Vagina (tissue), 2 donors: ENCODE measurements at places on chromosomes 6 and 20.

DNA sequence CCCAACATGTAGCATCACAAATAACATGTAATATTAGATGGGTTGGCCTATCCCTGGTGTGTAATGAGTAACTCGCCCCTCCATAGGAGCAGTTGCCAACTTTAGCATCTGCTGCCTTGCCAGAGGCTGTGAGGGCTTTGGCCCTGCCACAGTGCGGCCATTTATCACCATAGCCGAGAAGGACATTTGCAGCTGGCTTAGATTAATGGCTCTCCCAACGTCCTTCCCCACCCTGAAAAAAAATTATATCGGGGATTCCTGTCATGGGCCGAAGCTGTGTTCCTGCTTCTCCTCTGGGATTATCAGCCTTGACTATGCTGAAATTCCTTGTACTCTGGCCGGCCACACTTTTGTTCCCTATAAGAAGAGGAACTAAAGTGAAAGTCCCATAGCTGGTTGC, 7.6 kb upstream of the ADIG start:
- no peaks in the 10 kb centered on the region for H3K27me3 ChIP-seq
- no peaks in the 10 kb centered on the region for H3K4me1 ChIP-seq
- DNase-seq: no peak
- H3K4me3 ChIP-seq: no peak overlapping the region

DNA sequence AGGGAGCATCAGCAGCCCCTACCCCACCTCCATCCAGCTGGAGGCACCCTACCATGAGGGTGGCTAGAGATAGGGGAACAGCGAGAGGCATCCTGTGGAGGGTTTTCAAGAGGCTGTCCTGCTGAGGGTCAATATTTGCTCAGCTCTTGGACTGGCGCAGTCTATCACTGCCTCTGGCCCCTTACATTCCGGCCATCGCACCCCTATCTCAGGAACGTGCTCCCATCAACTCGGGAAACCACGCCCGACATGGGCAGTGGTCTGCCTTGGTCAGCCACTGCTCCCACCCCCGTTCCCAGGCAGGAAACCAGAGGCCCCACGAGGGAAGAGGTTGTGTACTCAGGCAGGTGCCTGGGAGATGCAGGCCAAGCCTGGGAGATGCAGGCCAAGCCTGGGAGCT, 57.9 kb downstream of the VEGFA start:
- no peaks in the 10 kb centered on the region for H3K27me3 ChIP-seq
- H3K36me3 ChIP-seq: no peaks in the 10 kb centered on the region
- H3K4me1 ChIP-seq: peaks cover 10% of the 10 kb centered on the region
- no peak for DNase-seq
- H3K4me3 ChIP-seq: no peak overlapping the region
- no peak overlapping the region for H3K27ac ChIP-seq

DNA sequence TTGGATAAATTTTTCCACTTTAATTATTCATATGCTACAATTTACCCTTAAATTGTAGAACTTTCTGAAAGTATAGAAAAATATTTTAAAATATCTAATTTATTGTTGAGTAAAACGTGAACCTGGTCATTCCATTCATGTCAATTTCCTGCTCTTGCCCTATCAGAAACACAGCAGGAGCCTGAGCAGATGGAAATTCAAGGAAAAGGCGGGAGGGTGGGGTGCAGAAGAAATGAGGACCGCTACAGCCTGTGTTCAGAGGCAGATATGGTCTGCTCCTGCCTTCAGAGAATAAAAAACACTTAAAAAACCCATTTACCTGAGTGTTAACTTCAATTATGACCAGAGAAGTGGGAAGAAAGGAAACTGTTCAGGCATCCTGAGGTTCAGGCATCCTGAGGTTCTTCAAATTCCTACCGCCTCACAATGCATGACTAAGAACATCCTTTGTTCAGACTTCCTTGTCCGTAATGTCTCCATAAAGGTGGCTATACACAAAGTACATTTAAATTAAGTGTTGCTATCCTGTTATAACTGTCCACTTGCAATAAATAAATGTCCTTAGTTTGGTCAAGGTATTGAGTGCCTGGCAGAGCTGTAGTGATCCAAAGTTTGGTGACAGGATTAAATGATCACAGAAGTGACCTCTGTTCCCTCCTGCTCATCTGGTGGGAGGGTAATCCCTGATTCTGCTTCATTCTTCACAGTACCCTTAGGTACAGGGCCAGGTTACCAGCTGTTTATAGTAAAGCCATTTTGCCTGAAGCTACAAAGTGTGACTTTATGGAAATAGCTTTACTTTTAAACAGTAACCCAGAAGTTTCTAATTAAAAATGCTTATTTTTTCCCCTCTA, 109.1 kb downstream of the MAN1A1 start:
- peak overlapping the region; percentile 51 for H3K27ac ChIP-seq
- H3K36me3 ChIP-seq: peaks cover 3% of the 10 kb centered on the region
- no peak for DNase-seq
- H3K4me3 ChIP-seq: no peak overlapping the region
- no peaks in the 10 kb centered on the region for H3K27me3 ChIP-seq
- peaks cover 11% of the 10 kb centered on the region for H3K4me1 ChIP-seq

DNA sequence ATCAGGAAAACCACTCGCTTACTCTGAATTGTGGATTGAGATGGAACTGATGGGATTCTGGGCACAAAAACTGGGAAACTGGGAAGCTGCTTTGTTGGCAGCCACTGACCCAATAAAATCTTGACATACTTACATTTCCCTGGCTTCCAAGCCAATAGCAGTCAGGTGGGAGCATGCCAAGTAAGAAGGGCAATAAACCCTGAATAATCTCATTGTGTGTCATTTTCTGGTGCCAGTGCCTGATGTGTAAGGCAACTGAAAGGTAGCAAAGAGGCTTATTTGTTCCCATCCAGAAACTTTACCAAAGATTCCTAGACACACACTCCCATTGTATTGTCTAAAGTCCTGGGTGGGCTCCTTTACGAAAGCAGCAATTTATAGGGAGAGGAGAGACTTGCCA, 93.2 kb downstream of the TBX18 start:
- H3K27me3 ChIP-seq: no peaks in the 10 kb centered on the region
- H3K36me3 ChIP-seq: no peaks in the 10 kb centered on the region
- H3K4me1 ChIP-seq: no peaks in the 10 kb centered on the region
- no peak for DNase-seq
- no peak overlapping the region for H3K4me3 ChIP-seq
- H3K27ac ChIP-seq: no peak overlapping the region

- peak overlapping the region; percentile 86 for H3K4me3 ChIP-seq
- DNase-seq: peak; percentile 98
- H3K4me1 ChIP-seq: peaks cover 76% of the 10 kb centered on the region
- no peaks in the 10 kb centered on the region for H3K36me3 ChIP-seq
- H3K27ac ChIP-seq: peak overlapping the region; percentile 95
These were observed 4.5 kb upstream of the TAF8 start for GRCh38 chr6:42045538-42046460.

DNA sequence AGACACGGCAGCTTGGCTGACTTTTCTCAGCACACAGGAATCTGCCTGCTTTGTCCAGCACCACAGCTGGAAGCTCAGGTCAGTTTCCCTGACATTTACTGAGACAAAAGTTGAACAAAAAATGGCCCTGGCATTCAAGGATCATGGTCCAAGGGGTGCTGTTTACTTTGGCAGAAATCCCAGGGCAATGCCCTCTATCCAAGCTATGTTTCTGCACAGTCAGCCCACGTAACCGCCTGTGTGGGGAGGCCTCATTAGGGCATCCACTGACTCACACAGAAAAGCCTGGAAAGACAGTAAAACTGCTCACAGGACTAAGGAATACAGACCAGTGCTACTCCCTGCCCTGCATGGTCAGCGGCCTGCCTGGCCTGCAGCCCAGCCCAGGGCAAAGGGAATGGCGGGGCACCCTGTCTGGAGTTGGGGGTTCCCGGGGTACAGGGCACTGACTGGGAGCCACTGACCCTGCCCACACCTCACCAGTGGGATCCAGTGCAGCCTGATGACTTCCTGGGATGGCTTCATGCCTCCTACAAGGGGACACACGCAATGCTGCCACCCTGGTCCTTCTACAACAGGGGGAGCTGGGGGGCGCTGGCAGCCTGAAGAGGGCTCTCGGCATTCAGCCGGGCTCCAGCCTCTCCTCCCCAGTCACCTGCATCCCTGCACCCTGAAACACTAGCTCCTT, 77.1 kb downstream of the NINL start:
- no peak for DNase-seq
- H3K27ac ChIP-seq: no peak overlapping the region

DNA sequence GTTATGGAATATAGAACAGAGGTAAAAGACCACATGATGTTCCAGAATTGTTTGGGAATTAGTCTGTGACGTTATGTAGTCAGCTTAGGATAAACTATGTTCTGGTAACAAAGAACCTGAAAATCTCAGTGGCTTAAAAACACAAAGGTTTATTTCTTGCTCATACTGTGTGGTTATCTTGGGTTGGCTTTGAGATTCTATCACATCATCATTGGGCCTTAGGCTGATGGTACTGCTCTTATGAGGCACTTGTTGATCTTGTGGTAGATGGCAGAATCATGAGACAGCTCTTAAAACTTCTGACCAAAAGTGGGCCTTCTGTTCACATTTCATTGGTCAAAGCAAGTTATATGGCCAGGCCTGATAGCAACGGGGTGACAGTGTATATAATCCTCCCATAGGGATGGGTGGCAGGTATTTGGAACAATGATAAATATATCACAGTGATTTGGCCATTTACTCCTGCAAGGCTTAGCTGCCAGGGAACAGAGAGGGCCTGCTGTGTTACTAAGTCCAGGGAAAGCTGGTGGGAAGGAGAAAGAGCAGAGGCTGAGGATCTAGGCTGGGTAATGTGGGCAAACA, 13.5 kb downstream of the DHX35 start:
- no peak for DNase-seq
- H3K27me3 ChIP-seq: no peaks in the 10 kb centered on the region
- H3K4me1 ChIP-seq: peaks cover 13% of the 10 kb centered on the region
- H3K4me3 ChIP-seq: no peak overlapping the region

DNA sequence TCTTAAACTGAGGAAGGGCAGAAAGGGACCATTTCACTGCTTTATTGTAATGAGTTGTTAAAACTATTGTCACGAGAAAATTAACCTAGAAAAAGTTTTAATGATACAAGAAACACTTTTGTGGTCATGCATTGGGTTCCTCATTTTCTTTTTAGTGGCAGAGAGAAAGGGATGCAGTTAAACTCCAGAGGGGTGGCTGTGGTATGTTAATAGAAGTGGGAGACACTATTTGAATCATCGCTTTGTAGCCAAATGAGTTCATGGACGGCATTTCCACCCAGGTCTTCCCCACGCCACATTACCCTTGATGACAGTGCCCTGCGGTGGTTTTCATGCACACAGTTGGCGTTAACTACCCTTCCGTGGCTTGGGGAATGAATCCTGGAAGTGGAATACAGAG, 235.6 kb downstream of the PLCB1 start:
- no peak overlapping the region for H3K4me3 ChIP-seq
- no peak overlapping the region for H3K27ac ChIP-seq
- DNase-seq: no peak
- no peaks in the 10 kb centered on the region for H3K27me3 ChIP-seq
- no peaks in the 10 kb centered on the region for H3K4me1 ChIP-seq
- no peaks in the 10 kb centered on the region for H3K36me3 ChIP-seq

DNA sequence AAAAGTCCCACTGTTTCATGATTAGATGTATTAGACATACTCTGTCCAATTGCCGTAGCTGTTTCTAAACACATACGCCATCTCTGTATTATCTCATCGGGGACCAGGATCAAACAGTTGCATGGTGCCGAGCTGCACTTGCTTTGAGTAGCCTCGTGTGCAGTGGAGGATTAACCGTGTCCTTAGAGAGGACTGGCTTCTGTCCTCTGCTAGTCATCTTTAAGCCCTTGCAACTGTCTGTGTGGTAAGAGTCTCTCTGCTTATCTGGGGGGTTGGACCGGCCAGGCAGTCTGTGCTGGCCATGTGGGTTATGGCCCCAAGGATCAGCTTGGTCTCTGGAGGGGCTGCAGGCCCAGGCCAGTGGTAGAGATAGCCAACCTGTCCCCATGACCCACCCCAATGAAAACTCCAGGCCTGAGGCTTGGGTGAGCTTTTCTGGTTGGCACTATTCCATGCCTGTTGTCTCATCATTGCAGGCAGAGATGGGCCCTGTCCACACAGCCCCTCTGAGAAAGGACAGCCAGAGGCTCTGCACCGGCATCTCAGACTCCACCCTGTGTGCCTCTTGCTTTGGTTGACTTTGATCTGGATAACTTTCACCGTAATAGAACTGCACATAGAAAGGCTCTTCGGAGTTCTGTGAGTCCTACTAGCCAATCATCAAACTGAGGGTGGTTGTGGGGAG, 137.3 kb upstream of the SNX9 start:
- H3K4me3 ChIP-seq: no peak overlapping the region
- no peak for DNase-seq
- no peaks in the 10 kb centered on the region for H3K36me3 ChIP-seq
- H3K27me3 ChIP-seq: no peaks in the 10 kb centered on the region
- peaks cover 6% of the 10 kb centered on the region for H3K4me1 ChIP-seq
- H3K27ac ChIP-seq: no peak overlapping the region

- no peak overlapping the region for H3K4me3 ChIP-seq
- no peak overlapping the region for H3K27ac ChIP-seq
- no peak for DNase-seq
- H3K27me3 ChIP-seq: no peaks in the 10 kb centered on the region
These were observed 114.6 kb downstream of the TNFRSF21 start for GRCh38 chr6:47195011-47195650.

DNA sequence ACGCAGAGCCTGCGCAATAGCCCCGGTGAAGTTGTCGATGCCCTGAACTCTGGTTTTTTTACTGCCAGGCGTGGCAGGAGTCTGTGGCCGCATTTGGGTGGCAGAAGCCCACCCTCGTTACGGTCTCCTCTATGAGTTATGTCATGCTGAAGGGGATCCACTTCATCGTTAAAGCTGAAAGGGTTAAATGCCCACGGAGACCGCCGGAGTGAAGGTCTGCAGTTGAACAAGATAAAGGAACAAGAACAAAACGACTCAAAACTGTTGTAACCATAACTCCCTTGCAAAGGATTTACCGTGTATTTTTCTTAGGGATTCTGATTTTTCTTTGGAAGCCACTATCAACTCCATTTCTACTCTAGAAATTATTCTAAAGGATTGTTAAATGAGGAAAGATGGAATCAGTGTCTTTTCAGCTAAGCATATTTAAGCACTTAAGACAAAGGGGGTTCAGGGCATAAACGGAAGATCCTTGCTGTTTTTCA, 501 bp upstream of the ELOVL5 start:
- H3K4me3 ChIP-seq: peak overlapping the region; percentile 95
- H3K4me1 ChIP-seq: peaks cover 12% of the 10 kb centered on the region
- no peaks in the 10 kb centered on the region for H3K27me3 ChIP-seq
